ENCODE measurements at places on chromosomes 6 and 20.

DNA sequence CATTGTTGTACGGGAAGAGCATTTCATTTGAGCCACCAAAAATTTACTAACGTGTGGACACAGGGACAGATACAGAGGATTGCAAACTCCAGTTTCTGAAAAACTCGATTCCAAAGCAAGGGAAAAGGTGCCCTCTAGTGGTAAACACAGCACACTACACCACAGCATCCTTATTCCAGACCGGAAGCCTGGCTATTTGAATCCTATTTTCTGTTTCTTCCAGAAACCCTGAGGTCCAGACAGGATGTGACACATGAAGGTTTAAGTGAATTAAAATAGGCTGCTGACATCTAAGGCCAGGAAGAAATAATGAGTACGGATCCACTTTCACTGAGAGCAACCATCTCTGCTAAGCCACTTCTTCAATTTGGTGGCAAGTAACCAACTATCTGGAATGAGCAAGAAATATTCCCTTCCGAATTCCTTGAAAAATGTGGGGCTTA, 31.8 kb upstream of the GMPR start:
- peak; percentile 72 for DNase-seq

DNA sequence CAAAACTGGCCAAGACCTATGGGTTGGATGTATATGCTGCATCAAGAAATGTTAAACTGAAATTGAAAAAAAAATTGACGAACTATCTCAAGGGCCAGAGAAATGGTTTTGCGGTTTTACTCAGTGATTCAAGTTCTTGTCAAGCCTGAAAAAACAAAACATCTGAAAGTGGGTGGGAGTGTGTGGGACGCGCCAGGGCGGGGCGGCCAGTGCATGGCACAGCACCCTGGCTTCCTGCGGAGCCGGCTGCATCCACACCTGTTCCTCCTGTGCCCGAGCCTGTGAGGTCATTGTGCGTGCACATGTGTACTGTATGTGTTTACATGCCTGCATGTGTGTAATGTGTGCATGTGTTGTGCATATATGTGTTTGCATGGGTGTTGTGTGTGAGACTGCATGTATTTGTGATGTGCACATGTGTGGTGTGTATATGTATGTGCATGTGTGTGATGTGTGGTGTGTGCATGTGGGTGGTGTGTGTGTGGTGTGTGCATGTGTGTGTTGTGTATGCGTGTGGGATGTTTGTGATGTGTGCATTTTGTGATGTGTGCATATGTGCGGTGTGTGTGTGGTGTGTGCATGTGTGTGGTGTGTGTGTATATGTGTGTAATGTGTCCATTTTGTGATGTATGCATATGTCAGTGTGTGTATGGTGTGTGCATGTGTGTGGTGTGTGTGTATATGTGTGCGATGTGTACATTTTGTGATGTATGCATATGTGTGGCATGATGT, 59.8 kb downstream of the CDH4 start:
- peak; percentile 75 for DNase-seq

GRCh38 chr6:162973980-162974379, 246.2 kb downstream of the PACRG start:
- DNase-seq = no peak

GRCh38 chr20:6060213-6060612, 6.4 kb upstream of the LRRN4 start:
- DNase-seq = no peak

GRCh38 chr6:153117986-153118879, 12.8 kb downstream of the RGS17 start:
- DNase-seq = peak; percentile 10

GRCh38 chr6:54264581-54265272, 43.5 kb upstream of the TINAG start:
- no peak for DNase-seq

DNA sequence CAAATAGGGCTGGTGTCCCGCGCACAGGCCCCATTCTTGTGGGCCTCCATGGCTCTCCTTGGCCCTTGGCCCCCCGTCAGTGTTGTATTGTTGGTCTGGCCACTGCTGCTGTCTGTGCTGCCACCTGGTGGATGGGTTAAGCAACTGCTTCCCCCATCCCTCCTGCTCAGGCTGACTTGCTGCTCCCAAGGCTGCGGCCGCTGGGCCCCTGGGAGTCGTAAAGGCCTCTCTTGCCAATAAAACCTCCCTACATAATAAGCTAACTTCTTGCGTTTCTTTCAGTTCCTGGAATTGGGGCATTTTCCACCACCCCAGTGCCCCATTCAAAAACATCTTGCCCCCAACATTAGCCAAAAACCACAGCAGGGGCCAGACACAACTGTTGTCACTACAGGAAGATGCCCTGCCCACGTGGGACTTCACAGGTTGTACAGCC, 27.1 kb downstream of the CD83 start:
- peak; percentile 88 for DNase-seq

All from urothelium cell line (cell line).